ENCODE measurements at places on chromosomes 6 and 20. TPM values are rescaled to one million over a fixed set of nuclear protein-coding genes. Genes with fewer than 3 reads are reported as not detected.

Gene PDYN
- polyA plus RNA-seq, result not detected

Gene SLC17A2
- polyA plus RNA-seq, result not detected

Gene TMEM74B
- polyA plus RNA-seq, result 6.6 TPM

DNA sequence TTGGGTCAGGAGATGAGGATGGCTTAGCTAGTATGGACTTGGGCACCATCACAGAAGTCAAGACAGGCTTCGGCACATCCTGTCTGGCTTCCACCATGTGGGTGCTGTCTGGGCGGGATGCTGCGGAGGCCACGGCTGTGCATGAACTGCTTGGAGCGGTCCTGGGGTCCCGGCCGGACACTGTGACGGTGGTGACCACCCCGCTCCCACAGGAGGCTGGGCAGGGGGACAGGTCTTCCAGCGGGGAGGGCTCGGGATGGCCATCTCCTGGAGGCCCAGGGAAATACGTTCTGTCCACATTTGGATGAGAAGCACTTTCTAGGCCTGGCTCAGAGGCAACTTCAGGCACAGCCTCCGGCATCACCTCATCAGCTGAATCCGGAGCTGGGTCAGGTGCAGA is 32.1 kb upstream of the TCFL5 start:
- no peak for DNase-seq

Gene HAO1
- polyA plus RNA-seq, result not detected

Gene ENPP1
- 1.3 TPM for polyA plus RNA-seq

Gene RHAG
- polyA plus RNA-seq, result 0.22 TPM

Gene F13A1
- polyA plus RNA-seq, result 9.0 TPM

Gene KCNG1
- 0.11 TPM for polyA plus RNA-seq

- no peak for DNase-seq
These were observed 135.8 kb downstream of the IMPG1 start for GRCh38 chr6:75936682-75937081.

- no peak for DNase-seq
These were observed 61.1 kb upstream of the SCAF8 start for GRCh38 chr6:154672086-154672485.

- no peak for DNase-seq
These were observed 207.9 kb upstream of the LAMP5 start for GRCh38 chr20:9306521-9306920.

- DNase-seq, result no peak
These were observed 38.5 kb downstream of the SIM1 start for GRCh38 chr6:100426241-100426640.

Gene NR2E1
- not detected for polyA plus RNA-seq

DNA sequence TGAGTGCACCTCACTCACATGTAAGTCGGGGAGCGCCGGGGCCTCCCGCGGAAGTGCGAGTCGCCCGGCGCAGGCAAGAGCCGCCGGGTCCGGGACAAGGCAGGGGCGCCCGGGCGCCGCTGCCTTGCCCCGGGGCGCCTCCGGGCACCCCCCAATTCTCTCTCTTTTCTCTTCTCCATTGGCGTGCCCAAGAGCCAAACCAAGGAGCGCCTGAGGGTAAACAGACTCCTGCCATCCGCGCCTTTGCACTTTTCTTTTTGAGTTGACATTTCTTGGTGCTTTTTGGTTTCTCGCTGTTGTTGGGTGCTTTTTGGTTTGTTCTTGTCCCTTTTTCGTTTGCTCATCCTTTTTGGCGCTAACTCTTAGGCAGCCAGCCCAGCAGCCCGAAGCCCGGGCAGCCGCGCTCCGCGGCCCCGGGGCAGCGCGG is 36.8 kb downstream of the GNAS start:
- no peak for DNase-seq

DNA sequence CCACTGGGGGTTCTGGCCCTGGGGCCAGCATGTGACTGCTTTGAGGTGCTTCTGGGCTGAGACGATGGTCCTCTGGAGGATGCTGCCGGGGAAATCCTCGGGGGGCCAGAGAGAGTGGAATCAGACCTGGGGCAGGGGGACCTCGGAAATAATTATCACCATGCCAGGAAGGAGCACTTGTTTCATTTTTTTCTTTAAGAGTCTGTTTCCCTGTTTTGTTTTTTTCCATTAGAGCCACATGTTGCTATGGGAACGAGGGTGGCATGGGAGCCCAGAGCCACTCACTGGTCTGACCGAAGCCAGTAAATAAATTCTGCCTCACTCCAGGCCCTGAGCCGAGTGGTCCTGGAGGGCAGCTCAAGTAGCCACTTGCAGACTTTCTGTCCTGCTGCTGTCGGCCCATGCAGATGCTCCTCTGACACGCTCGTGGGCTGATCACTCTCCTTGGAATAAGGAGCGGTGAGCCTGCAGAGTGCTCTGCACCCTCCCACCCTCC is 365.1 kb downstream of the ZFAND3 start:
- DNase-seq, result no peak

Gene WFDC12
- polyA plus RNA-seq, result not detected

DNA sequence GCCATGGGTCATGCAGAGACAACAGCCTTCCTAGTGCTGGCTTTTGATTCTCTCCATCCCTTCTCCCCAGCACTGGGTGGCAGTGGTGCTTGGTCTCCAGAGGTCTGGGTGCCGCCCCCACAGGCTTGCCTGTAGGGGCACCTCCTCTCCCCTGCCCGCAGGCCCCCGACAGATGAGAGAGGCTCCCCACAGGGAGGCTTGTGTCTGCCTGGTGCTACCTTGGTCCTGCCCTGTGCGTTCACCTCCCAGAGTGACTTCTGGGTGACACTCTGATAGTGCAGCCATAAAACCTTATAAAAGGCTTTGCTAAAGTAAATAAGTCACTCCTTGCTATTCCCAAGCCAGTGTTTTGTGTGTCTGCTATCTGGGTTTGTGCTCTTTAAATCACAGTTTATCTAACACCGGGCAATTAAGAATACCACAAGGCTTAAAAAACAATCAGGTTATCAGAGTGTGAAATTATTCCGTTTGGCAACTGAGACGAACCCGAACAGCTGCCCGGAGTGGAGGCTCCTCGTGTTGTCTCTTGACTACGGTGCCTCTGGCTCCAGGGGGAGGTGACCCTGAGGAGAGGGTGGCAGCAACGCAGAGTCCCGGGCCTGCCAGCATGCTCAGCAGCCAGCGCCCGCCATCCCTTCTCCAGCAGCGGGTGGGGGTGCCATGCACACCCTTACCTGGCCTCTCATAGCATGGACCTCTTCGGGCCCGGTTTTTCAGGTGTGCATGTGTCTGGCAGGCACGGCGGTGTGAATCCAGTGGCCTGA is 5.4 kb upstream of the C20orf204 start:
- DNase-seq, result no peak

DNA sequence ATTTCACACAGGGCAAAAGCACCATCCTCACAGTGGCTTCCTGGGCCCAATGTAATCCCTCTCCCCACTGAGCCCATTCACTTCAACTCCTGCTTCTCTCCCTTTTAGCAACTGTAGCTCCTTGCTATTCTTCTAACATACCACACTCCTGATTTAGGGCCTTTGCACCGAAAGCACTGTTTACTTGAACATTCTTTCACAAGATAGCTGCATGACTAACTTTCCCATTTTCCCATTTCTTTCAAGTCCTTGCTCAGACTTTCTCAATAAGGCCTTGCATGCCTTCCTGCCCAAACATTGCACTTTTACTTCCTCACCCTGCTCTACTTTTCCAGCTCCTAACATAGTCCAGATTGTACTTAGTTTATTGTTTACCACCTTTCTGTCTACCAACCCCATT is 73.0 kb downstream of the SHPRH start:
- DNase-seq, result no peak

DNA sequence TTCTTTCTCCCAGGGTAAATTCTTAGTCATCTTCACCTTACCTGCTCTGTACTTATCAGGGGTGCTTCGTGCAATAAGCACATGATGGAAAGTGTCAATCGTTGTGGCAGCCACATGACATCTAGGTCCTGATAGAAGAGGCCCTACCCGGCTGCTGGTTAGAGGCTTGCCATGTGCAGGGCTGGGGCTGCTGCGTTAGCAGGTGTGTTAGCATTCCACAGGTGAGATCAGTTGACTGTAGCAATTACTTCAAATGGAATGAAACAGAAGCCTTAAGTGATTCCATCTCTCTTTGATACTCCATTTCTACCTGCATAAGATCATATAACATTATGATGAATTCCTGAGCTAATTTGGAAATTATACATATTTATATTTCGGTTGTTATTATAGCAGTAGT is 127.0 kb downstream of the UST start:
- DNase-seq, result no peak

- no peak for DNase-seq
These were observed 84.9 kb upstream of the PDE10A start for GRCh38 chr6:165747963-165748362.

Gene IMPG1
- polyA plus RNA-seq, result not detected

Gene TXLNB
- polyA plus RNA-seq, result 40.4 TPM

Gene HMGCLL1
- polyA plus RNA-seq, result 0.38 TPM

Data from heart left ventricle (tissue), 16 donors.